A549 (cell line): ENCODE measurements at places on chromosomes 1 and 21.

DNA sequence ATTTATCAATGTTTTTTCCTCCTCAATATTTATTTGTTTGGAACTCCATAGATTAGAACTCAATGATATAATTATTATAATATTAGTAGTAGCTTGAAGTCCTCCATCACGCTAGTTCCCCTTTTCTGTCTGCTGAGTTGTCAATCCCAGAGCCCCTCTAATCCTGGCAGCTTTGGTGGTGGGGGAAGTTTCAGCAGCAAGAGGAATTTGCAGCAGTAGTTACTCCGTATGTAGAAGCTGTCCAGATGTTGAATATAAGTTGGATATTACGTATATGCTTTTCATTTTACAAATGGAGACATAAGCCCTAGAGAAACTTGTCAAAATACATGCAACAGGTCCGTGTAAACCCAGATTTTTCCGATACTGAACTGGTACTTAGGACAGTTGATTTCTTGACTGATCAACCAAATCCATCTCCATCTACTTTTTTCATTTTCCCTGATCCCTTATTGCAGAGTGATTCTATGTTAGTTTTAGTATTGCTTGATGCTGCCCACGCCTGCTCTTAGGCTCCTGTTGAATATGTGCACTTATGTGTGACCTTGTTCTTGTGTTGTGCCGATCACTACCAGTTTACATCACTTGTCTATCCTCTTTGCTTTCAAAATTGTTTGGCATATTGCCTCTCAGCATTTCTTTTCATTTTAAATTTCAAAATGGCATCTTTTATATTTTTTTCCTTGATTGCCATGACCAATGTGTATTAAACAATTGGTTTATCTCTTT is 28.1 kb downstream of the SMAP2 start:
- DNase-seq, result no peak

- no peak for DNase-seq
Measured at GRCh38 chr1:42463921-42464320, 835 bp downstream of the CCDC30 start.

- no peak for DNase-seq
Measured at GRCh38 chr1:67674260-67675011, 10.6 kb upstream of the GADD45A start.

DNA sequence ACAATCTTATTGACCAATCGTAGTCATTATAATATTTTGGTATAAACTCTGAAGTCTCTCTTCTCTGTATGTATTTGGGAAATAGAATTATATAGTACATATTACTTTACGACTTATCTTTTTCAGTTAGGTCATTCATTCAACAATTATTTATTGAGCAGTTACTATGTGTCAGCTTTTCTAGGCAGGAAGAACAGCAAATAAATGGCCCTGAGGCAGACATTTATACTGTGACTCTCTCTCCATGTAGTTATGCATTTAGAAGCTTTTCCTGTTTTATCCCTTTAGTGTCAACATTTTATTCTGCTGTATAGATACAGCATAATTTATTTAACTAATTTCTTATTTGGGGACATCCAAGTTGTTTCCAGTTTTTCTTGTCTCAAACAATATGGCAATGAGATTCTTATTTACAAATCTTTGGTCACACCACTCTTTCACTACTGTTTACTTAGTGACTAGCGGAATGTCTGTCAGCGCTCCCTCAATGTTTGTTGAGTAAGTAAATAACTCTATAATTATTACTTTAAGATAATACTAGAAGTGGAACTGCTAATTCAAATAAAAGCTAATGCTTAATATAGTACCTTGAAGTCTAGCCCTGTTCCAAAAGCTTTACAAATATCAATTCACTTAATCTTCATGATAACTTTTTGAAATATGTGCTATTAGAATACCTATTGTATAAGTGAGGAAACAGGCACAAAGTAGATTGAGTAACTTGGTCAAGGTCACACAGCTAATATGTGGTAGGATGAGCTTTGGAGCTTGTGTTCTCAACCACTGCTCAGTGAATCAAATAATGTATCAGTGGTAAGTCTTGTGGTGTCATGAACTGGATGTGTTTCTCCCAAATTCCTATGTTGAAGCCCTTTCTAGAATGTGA is 465.6 kb downstream of the SIPA1L2 start:
- peak; percentile 28 for DNase-seq

GRCh38 chr1:100414693-100415497 is 62.6 kb downstream of the CDC14A start:
- no peak for DNase-seq

DNA sequence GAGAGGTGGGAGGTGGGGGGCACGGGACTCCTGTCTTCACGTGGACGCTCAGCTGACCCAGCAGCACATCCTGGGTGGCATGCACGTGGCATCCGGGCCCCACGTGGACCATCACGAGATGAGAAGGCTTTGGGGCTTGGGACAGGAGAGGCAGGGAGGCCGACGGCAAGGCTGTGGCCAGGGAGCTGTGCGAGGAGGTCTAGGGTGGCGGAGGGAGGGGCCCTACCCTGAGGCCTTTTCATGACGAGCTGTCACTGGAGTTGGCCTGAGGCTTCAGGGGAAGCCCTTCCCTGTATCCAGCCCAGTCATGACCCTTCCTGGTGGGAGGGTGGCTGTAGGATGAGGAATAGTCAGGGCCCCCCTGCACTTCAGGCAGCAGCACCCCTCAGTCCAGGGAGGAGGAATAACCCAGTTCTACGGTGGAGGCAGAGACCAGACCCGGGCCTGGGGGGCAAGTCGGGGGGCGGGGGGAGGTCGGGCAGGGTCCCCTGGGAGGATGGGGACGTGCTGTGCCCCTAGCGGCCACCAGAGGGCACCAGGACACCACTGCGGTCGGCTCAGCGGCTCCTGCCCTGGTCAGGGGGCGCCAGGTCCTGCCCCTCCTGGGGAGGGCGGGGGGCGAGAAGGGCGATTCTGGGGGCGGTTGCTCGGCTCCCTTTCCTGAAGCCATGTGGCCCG is 2.0 kb upstream of the PERM1 start:
- no peak for DNase-seq

GRCh38 chr1:43705982-43706597 is 1.2 kb upstream of the ST3GAL3 start:
- no peak for DNase-seq

- DNase-seq, result no peak
Measured at GRCh38 chr21:38439426-38439825, 58.9 kb downstream of the ERG start.

DNA sequence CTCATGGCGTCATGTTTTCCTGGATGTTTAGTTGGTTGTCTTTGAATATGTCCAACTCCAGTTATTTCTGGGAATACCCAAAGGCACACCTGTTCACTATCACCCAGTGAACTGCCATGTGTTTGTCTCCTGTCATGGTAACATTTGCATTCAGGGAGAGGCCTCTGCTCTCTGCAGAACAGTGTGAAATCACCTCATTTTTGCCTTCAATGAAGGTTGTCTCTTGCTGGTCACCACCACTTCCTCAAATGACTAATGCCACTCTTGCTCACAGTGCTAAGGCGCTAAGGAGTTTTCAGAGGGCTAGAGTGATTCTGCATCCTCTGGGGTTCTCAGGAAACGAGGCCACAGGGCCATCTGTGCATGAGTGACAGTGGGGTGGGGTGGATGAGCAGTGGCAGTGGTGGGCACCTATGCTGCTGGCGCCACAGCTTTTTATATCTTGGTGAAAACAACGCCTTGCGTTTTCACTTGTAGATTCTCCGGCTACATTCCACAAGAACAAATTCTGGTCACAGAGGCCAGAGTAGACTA is 60.0 kb upstream of the ATP5PO start:
- DNase-seq, result peak; percentile 6

- no peak for DNase-seq
Measured at GRCh38 chr1:23911921-23912320, 1.2 kb downstream of the CNR2 start.

DNA sequence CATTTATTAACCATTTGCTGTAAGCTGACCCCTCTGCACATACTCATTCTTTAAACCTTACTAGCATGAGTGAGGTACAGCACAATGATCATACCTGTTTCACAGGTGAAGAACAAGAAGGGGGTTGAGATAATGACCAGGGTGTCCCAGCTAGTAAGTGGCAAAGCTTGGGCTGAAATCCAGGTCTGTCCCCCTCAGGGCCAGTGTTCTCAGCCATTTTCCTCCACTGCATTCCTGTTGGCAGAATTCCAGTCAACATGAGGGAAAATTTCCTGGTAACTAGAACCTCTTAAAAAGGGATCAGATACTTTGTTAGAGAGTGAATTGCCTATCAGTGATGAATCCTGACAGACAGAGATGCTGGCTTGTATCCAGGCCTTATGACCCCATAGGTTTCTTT is 48.1 kb downstream of the SPATA46 start:
- no peak for DNase-seq

DNA sequence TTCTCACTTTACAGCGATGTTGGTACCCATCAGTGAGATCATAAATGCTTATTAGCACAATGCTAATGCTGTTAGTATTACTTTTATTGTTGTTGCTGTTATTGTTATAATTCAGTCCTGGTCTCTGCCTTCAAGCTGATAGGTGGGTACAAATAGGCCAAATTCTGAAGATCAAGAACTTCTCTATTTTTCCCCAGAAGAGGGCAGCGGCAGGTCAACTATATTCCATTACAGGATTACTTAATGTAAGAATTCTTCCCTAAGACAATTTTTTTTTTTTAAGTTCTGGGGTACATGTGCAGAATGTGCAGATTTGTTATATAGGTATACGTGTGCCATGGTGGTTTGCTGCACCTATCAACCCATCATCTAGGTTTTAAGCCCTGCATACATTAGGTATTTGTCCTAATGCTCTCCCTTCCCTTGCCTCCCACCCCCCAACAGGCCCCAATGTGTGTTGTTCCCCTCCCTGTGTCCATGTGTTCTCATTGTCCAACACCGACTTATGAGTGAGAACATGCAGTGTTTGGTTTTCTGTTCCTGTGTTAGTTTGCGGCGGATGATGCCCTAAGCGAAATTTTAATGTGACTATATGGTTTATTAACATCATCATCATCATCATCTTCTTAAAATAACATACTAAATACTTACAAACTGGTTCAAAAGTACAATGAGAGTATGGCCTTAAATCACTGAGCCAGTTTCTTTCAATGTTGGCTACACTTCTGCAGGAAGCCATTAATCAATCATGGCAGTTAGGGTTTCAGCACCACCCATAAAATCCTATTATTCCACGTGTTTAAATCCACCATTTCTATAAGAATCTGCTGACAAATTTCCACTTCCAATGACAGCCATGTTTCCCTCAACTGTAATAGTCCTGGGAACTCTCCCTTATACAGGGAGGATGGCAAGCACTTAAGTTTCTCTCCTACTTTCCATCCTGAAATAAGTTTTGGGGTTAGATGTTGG is 19.2 kb downstream of the SLC19A2 start:
- DNase-seq, result peak; percentile 11

DNA sequence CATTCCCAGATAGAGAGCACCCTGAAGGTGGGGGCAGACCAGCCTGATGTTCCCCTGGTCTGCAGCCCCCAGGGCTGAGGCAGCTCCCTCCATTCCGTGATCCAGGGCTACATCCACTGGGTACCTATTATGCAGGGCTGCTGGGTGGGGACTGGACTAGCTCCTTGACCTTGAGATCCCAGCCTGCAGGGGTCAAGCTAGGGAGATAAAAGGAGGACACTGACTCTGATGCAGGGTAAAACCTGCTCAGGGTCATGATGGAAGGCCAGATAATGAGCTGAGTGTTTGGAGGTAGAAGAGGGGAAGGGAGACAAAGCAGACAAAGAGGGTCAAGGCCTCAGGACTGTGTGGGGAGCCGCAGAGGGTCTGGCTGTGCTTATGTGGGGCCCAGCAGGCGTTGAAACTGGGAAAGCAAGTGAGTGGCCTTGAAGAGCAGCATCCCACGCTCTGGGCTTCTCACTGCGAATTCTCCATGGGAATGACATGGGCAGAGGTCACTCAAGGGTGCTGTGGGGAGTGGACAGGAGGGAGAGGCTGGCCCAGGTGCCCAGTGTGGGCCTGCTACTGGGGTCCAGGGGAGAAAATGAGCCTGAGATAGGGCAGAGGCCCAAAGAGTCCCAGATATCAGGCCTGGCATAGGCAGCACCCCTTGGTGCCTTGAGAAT is 9.7 kb downstream of the FOXO6 start:
- no peak for DNase-seq

DNA sequence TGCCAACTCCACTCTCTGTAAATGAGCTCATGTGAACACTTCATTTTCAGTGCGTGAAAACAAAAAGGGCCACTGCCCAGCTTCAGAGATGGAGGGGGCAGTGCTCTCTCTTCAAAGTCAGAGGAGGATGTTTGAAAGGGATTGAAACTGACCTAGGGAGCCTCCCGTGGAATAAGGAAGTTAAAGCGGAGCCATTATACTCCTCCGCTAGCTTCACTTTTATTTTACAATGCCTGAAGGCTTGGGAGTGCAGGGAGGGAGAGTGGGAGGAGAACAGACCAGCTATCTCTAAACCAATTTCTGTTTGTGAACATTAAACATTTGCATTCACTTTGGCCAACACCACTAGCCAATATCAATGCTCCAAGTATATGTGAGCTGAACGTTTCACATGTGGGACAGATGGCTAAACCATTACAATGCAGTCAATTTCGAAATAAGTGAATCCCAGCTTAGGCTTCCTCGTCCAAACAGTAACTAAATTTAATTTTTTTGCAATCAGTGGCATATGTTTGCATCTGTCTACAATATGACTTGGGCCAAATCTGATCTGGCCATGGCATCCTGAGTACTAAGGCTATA is 126.9 kb downstream of the ESRRG start:
- DNase-seq, result no peak

GRCh38 chr1:43348809-43349593 is 9.8 kb upstream of the CDC20 start:
- DNase-seq, result peak; percentile 79

- no peak for DNase-seq
Measured at GRCh38 chr1:219371471-219371870, 197.8 kb downstream of the LYPLAL1 start.

- no peak for DNase-seq
Measured at GRCh38 chr1:48588061-48588460, 116.1 kb upstream of the SPATA6 start.

GRCh38 chr1:115089420-115090185 is at the start of gene TSPAN2:
Gene TSPAN2, minus strand, starts transcription at chr1:115089503. Its CDS starts 71 bp downstream, at chr1:115089432.
- DNase-seq, result peak; percentile 54

GRCh38 chr1:110338309-110338885 is 780 bp upstream of the RBM15 start:
- DNase-seq, result peak; percentile 84

GRCh38 chr1:99004861-99005442 is at the start of gene PLPPR5:
Gene PLPPR5, minus strand, starts transcription at chr1:99004861. Its CDS starts 190 bp downstream, at chr1:99004671.
- DNase-seq, result no peak

DNA sequence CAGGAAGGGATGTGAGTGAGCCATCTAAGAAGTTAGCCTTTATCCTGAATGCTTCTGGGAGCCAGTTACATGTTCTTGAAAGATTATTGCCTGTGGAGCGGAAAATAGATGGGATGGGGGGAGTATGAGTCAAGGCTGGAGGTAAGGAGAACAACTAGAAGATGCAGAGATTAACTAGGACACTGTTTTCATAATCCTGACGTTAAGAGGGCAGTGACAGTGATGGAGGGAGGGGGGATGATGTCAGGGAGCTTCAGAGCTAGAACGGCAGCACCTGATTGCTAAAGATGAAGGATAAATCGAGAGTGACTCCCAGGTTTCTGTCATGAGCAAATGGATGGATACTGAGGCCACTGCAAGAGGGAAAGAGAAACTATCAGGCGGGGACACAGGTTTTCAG is 10.0 kb upstream of the RCSD1 start:
- no peak for DNase-seq

- DNase-seq, result no peak
Measured at GRCh38 chr1:4086921-4087320, 186.8 kb upstream of the C1orf174 start.
